ENCODE measurements at places on chromosomes 2 and 18. TPM values are rescaled to one million over a fixed set of nuclear protein-coding genes. Genes with fewer than 3 reads are reported as not detected.

FBXO15 gene
- total RNA-seq: 2.6 TPM

GRCh38 chr2:160472839-160473251 is 20.8 kb downstream of the RBMS1 start:
- no peak for DNase-seq

DNA sequence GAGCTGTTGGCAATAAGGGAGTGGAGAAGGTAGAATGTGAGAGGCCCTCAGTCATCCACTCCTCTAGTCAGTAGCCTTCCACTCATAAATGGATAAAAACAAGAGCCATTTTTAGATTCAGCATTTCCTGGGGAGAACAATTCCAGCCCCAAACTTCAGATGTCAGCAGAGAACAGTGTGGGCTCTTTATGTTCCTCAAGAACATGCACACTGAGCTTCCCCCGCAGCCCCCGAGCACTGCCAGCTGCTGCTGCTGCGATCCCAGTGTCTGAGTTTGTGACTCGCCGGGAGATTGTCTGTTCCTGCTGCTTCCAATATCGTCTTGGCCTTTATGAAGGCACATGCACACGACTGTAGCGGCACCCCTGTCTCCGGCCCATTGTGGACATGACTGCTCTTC is 143.7 kb upstream of the CTNNA2 start:
- no peak for DNase-seq

- DNase-seq: no peak
Measured at GRCh38 chr2:24374301-24374700, 14.0 kb upstream of the ITSN2 start.

GRCh38 chr2:70243806-70244584 is 4.4 kb downstream of the TIA1 start:
- DNase-seq: no peak

GRCh38 chr18:13578400-13578799 is 148.0 kb downstream of the FAM210A start:
- no peak for DNase-seq

Data from natural killer cell (primary cell).